ENCODE measurements at places on chromosomes 4 and X.
A peak's percentile ranks its signal among the peaks of the same experiment; 100 is the strongest.

GRCh38 chr4:152363086-152363485, 172.8 kb downstream of the FBXW7 start:
- no peak for DNase-seq

DNA sequence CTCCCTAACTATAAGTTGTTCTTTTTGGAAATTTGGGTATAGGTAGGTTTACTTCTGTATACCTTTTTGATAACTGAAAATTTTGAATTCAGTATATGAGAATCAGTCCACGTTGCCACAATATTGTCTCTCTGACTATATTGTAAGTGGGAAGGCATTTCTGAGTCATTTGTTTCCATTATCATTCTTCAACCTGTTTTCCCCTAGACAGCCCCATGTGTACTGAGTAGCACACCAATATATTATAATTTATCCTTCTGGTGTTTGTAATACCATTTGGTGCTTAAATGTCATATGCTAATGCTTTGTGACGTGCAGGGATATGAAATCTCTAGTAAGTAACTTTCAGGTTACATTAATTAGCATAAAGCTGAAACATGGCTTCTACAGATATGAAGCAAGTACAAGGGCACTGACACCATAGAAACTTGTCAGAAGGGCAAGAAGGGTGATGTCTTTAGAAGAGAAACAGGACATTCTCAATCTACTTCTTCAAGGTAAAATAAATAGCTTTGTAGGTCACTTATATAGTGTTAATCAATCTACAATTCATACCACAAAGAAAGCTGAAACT, 27.7 kb downstream of the PAK3 start:
- DNase-seq, result no peak

DNA sequence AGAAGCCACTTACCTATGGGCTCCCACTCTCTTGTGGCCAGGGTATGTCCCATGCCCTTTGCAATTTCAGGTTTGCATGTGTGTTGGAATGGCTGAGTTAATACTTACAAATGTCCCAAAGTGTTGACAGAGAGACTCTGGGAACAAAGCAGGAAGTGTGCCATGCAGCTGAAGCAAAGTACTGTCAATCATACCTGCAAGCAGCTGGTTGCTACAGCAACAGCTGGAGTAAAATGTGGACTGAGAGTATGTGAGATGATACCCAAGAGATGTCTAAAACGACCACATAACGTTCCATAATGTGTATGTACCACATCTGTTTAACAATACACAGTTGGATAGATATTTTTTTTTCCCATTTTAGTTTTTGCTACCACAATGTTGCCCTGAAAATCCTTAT, 82.8 kb upstream of the CAMK2D start:
- DNase-seq, result no peak

GRCh38 chr4:185809533-185810071, 2.4 kb downstream of the SORBS2 start:
- peak; percentile 51 for DNase-seq

DNA sequence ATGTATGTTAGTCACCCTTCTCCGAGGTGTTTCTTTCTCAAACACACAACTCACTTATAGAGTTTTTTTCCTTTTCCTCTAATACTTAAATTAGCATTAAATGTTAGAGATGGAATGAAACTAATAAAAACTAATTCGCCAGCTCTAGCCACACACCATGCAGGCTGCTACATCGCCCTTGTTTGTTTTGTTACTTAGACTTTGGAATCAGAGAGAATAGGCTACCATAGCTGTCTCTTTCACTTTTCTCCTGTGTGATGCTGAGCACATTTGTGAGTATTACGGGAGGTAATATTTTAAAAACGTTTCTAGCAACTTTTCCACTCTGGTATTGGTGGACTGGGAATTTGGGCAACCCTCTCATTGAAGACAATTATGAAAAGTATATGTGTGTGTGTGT, 43.5 kb downstream of the ESX1 start:
- no peak for DNase-seq

GRCh38 chrX:1528186-1528883, 8.7 kb downstream of the P2RY8 start:
- no peak for DNase-seq

- DNase-seq, result no peak
Observed at GRCh38 chrX:154429711-154430110, 1.2 kb downstream of the ATP6AP1 start.

- DNase-seq, result no peak
Observed at GRCh38 chr4:185259719-185260118, 50.3 kb downstream of the SNX25 start.

DNA sequence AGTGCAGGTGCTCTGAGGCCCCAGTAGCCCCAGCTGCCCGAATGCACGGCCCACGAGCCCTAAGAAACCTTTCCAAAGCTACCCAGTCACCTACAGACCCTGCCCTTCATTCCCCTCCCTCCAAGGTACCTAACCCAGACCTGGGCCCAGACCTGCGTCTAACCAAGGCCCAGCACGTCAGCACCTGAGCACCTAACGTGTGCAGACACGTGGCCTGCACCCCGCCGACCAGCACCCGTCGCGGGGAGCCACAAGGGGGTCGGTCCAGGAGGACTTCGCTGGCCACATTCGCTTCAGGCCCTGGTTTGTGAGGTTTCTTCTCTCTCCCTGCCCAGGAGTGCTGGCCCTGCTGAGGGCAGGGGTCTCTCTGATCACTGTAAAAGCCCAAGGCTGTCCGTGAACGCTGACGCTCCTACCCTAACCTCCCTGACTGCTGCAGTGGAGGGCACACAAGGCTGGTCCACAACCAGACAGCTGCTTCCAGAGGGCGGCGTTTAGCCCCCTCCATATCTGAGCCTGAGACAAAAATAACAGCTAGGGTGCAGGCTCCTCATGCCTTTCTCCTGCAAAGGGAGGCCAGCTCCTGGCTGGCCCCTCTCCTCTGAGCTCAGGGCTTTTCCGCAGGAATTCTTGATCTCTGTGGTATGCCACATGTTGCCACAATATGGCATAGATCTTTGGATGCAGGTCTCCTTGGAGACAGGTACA, 31.8 kb downstream of the WDR1 start:
- DNase-seq, result no peak

DNA sequence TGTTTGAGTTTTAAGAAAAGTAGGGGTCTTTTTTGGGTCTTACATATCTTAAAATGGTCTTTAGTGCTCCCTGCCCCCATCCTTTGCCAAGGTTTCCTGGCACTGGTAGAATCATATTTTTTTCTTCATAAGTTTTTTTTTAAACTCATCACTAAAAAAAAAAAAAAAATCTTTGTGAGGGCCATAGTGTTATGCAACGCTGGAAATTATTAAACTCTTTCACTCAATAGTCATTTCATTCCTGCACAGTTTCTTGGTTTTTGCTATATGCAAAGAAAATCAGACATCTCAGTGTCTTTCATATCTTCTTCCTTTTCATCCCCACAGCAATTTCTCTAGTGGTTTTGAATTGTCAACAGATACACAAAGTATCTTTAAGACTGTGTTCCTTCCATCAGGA, 95.6 kb downstream of the TMA16 start:
- no peak for DNase-seq

- DNase-seq, result no peak
Observed at GRCh38 chr4:67750691-67751090, 3.5 kb downstream of the GNRHR start.

DNA sequence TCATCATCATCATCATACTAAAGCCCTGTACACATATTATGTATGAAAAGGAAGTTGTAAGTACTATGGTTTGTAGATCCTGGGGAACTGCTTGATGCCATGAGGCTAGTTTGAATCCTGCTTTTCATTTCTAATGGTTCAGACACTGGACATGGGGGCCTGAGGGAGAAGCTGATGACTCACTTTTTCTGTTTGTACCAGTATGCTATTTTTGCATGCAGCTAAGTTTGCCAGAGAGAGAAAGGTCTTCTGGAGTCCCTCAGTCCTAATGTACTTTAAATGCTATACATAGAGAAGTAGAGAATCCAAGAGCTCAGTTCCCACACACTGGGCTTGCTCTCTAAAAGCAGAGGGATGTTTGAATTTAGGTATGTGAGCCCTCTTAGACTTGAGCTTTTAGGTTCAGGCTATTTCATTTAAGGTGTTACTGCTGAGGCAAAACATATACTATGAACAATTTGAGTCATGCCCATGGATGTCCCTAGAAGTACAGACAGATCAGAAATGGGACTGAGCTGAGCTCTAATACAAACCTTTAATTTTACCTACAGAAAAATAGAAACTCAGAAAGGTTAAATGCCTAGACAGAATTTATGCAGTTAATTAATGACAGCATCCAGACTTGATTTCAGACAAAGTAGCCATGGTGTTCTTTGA, 17.6 kb upstream of the HS3ST1 start:
- no peak for DNase-seq

DNA sequence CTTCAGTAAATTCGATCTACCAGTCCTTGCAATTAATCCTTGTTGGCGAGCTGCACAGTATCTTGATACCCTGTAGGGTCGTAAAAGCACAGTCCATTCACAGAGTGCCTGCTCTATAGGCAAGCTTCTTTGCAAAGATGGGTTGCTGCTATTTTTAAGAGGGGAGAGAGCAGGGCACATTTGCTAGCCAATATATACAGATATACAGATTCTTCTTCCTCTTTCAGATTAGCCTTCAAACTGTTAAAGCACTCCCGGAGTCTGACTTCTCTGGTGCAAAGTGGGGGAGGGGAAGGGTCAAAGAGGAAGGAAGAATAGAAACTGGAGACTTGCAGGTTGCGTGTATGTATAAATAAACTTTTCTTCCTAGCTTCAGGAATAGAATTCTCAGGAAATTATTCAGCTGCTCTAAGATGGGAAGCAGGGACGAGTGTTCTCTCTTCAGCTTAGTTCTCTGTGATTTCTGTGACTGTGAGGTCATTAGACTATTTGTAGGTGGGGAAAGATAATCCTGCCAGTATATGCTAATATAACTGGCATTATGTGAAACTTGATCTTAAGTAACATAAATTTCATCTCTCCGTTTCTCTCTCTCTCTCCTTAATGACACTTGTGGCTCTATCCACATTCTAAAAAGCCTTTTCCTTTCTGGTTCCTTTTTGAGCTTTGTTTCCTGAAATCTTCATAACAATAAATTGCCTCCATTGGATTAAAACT, at the start of gene CYSLTR1:
CYSLTR1 (minus strand) TSS at position 242 of the 717 bp plus-strand sequence. CDS start 53,865 bp downstream, outside the sequence.
- DNase-seq, result no peak

- DNase-seq, result no peak
Observed at GRCh38 chr4:101200561-101200960, 146.8 kb downstream of the PPP3CA start.

DNA sequence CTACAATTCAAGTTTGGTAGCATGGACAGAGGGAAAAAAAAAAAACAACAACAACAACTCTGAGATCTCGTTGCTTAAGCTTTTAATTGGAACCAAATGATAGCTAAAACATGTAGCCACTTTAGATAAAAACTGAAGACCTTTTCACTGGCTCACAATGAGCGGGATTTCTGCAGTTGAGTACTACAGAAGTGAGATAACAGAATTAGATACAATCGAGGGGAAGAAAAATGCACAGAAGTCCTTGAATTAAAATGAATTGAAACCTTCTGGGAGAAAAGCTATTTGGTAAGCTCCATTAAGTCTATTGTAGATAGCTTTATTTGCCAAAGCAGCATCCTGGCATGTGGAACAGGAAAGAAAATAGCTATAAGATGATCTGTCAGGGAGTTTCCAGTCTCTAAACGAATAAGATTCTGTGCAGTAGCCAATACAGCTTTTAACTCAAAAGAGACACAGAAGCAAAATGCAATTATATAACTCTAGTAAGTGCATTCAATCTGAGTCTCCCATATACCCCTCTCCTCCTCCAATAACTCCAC, 248.5 kb downstream of the ENOX2 start:
- DNase-seq, result no peak

DNA sequence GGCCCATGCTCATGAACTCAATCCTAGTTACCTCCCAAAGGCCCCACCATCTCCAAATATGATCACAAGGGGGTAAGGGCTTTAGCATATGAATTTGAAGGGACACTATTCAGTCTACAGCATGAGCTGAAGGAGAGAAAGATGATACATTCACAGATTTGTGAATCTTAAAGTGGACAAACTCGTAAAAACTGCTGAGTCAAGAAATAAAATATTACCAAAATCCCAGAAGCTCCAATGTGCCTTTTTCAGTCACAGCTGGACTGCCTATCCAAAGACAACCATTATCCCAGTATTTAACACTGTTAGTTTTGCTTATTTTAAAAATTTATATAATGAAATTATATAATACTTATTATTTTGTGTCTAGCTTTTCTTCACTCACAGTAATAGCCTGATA, 109.0 kb downstream of the CXXC4 start:
- no peak for DNase-seq

DNA sequence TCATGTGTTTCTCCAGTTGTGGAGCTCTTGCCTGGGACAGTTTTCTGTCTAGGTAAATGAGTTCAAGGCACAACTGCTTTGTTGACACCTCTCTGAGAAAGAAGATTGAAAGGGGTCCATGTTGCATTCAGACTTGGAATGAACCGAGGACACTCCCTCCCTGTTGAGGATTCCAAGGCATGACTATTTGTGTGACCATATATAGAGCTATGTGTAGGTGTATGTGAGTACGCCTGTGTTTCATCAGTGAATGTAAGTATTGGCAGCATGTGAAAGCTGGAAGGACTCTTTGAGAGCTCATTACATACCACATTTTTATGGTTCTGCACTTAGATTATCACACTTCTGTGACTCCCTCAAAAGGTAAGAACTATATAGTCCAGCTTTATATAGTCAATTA, 3.4 kb downstream of the HEPH start:
- DNase-seq, result no peak

DNA sequence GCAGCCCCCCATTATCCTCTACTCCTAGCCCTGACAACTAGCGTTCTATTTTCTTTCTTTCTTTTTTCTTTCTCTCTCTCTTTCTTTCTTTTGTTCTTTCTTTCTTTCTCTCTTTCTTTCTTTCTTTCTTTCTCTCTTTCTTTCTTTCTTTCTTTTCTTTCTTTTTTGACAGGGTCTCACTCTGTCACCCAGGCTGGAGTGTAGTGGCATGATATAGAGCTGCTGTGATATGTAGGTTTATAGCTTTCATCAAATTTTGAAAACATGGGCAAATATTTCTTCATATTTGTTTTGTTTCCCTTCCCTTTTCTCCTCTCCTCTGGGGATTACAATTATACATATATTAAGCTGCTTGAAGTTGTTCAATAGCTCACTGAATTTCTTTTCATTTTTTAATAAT, 39.1 kb upstream of the LONRF3 start:
- no peak for DNase-seq

GRCh38 chr4:122577808-122578781, 42.8 kb downstream of the IL21 start:
- peak; percentile 42 for DNase-seq

DNA sequence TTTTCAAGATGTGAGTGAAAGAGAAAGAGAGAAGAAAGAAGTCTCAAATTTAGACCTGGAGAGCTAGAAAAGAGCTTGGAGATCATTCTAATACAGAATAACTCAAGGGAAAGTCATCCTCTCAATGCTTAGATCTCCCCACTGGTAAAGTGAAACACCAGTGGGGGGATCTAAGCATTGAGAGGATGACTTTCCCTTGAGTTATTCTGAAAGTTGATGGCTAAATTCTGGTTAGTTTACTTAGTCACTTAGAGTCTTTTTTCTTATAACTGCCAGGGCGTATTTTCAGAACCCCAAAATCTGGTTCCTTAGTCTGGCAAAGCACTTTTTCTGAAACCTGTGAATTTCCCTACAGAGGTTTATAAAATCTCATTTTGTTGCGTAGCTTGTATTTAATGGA, 198.6 kb downstream of the ARHGAP24 start:
- DNase-seq, result no peak

Measured in NCI-H1092 treated with DMSO at 0.1 percent for 48 hours (cell line).